Natural killer cell treated with Interleukin-12 subunit alpha and Interleukin-12 subunit beta and Interleukin-15 and Interleukin-18, amount 100 ng/mL, for 72 hours (primary cell): ENCODE measurements at places on chromosomes 4 and X. TPM values are rescaled to one million over a fixed set of nuclear protein-coding genes. Genes with fewer than 3 reads are reported as not detected.

- H3K4me1 ChIP-seq: peaks cover 56% of the 10 kb centered on the region
- H3K4me3 ChIP-seq: no peak overlapping the region
- peaks cover 5% of the 10 kb centered on the region for H3K27me3 ChIP-seq
Observed at GRCh38 chr4:10951306-10951705, 266.7 kb upstream of the CLNK start.

GRCh38 chr4:40976343-40976742 is 226.6 kb downstream of the NSUN7 start:
- H3K4me3 ChIP-seq: no peak overlapping the region
- no peak for DNase-seq
- H3K27ac ChIP-seq: no peak overlapping the region
- no peaks in the 10 kb centered on the region for H3K27me3 ChIP-seq

- no peaks in the 10 kb centered on the region for H3K4me1 ChIP-seq
- no peak for DNase-seq
- no peaks in the 10 kb centered on the region for H3K27me3 ChIP-seq
- H3K36me3 ChIP-seq: no peaks in the 10 kb centered on the region
- no peak overlapping the region for H3K4me3 ChIP-seq
Observed at GRCh38 chrX:3230496-3230895, 116.0 kb downstream of the MXRA5 start.

- DNase-seq: no peak
- no peaks in the 10 kb centered on the region for H3K4me1 ChIP-seq
- H3K4me3 ChIP-seq: no peak overlapping the region
- no peak overlapping the region for H3K27ac ChIP-seq
- peaks cover 12% of the 10 kb centered on the region for H3K27me3 ChIP-seq
- no peaks in the 10 kb centered on the region for H3K36me3 ChIP-seq
Observed at GRCh38 chr4:153265306-153266047, 61.2 kb downstream of the TRIM2 start.

- DNase-seq: no peak
- H3K27ac ChIP-seq: no peak overlapping the region
- H3K4me3 ChIP-seq: no peak overlapping the region
- no peaks in the 10 kb centered on the region for H3K27me3 ChIP-seq
- H3K4me1 ChIP-seq: peaks cover 29% of the 10 kb centered on the region
- peaks cover 9% of the 10 kb centered on the region for H3K36me3 ChIP-seq
Observed at GRCh38 chr4:56914336-56914735, 6.6 kb downstream of the REST start.

GRCh38 chr4:126136922-126137781 is 822.4 kb downstream of the FAT4 start:
- no peak for DNase-seq
- no peaks in the 10 kb centered on the region for H3K36me3 ChIP-seq
- no peak overlapping the region for H3K4me3 ChIP-seq
- H3K27me3 ChIP-seq: no peaks in the 10 kb centered on the region
- H3K27ac ChIP-seq: no peak overlapping the region
- no peaks in the 10 kb centered on the region for H3K4me1 ChIP-seq

GRCh38 chr4:124104628-124105027 is 607.9 kb downstream of the ANKRD50 start:
- H3K27ac ChIP-seq: no peak overlapping the region
- no peaks in the 10 kb centered on the region for H3K4me1 ChIP-seq
- DNase-seq: no peak
- no peak overlapping the region for H3K4me3 ChIP-seq

GRCh38 chr4:113584407-113585150 is 177.0 kb downstream of the CAMK2D start:
- peaks cover 22% of the 10 kb centered on the region for H3K4me1 ChIP-seq
- no peak for DNase-seq
- peaks cover 11% of the 10 kb centered on the region for H3K36me3 ChIP-seq

DNA sequence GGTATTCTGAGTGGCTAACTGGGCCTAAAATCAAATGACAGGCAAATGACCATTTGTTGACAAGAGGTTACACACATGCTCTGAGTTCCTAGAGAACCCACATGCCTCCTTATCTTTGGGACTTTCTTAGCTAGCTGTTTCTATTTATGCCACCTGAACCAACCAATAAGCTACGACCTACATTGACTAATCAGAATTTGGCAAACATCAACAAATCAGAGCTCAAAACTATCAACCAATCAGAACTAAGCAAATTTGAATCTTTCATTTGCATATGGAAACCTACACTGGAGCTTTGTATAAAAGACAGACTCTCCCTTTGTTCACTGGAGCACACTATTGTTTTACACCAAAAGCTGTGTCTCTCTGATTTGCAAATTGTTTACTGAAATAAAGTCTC is 192.0 kb downstream of the CXXC4 start:
- no peak overlapping the region for H3K27ac ChIP-seq
- DNase-seq: no peak
- H3K4me3 ChIP-seq: no peak overlapping the region

DNA sequence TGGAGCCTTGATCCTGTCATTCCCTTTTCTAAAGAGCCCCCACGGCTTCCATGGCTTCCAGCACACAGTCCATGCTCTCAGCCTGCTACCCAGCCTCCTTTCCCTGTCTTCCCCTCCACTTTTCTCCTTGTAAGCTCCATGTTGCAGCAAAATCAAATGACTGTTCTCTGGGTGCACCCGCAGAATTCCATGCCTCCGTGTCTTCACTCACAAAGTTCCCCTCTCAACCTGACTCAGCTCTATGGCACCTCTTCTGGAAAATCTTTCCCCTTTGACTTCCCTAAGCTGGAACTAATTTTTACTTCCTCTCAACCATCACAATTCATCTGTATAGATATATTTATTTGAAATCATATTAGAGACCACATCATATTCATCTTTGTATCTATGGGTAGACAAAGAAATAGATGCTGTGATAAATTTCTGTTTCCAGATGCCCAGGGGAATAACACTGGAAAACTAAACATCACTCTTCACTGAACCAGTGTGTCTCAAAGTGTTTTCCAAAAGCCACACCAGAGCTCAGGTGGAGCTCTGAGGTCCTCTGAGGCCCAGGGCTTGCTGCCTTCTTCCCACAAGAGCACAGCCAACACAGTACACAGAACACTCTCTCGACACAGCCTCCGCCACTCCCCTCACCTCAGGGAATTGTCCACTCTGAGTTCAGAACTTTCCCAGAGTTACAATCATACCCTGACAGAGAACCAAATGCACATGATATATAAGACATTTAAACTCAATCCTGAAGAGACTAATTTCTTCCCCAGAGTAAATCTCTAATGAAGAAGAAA is 3.3 kb downstream of the SETD7 start:
- no peak overlapping the region for H3K4me3 ChIP-seq
- no peaks in the 10 kb centered on the region for H3K36me3 ChIP-seq
- peaks cover 22% of the 10 kb centered on the region for H3K4me1 ChIP-seq
- peaks cover 20% of the 10 kb centered on the region for H3K27me3 ChIP-seq
- no peak for DNase-seq

- H3K27me3 ChIP-seq: peaks cover 4% of the 10 kb centered on the region
- H3K4me1 ChIP-seq: no peaks in the 10 kb centered on the region
- H3K4me3 ChIP-seq: no peak overlapping the region
- no peaks in the 10 kb centered on the region for H3K36me3 ChIP-seq
- DNase-seq: no peak
Observed at GRCh38 chrX:151984328-151984727, 9.9 kb upstream of the GABRE start.

- H3K27ac ChIP-seq: no peak overlapping the region
- no peak overlapping the region for H3K4me3 ChIP-seq
- H3K27me3 ChIP-seq: no peaks in the 10 kb centered on the region
- no peak for DNase-seq
- H3K4me1 ChIP-seq: no peaks in the 10 kb centered on the region
- peaks cover 5% of the 10 kb centered on the region for H3K36me3 ChIP-seq
Observed at GRCh38 chr4:39514888-39515401, 12.3 kb downstream of the UGDH start.

- DNase-seq: no peak
- H3K27ac ChIP-seq: no peak overlapping the region
- peaks cover 6% of the 10 kb centered on the region for H3K36me3 ChIP-seq
- no peaks in the 10 kb centered on the region for H3K27me3 ChIP-seq
Observed at GRCh38 chr4:137768881-137769280, 236.6 kb upstream of the PCDH18 start.

DNA sequence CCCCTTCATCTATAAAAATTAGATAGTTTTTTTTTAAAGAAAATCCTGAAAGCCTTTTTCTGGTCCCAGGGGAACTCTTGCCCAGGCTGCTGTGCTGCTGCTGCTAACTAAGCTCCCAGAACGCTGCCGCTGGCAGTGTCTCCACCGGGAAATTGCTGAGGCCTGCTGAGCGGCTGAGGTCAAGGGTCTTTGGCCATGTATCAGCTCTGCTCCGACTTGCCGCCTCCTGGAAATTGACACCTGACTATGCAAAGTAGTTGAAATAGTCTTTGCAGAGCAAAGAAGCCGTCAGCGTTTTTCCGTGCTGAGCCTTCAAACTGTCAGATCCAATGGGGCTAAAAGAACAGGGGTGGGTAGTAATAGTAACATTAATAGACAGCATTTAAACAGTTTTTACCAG is 839 bp downstream of the QDPR start:
- H3K4me3 ChIP-seq: peak overlapping the region; percentile 93
- DNase-seq: no peak
- peak overlapping the region; percentile 63 for H3K27ac ChIP-seq
- H3K4me1 ChIP-seq: peaks cover 16% of the 10 kb centered on the region
- no peaks in the 10 kb centered on the region for H3K36me3 ChIP-seq

GRCh38 chrX:9456250-9457074 is 8.4 kb upstream of the TBL1X start:
- peaks cover 2% of the 10 kb centered on the region for H3K27me3 ChIP-seq
- peaks cover 30% of the 10 kb centered on the region for H3K4me1 ChIP-seq
- peak overlapping the region; percentile 49 for H3K4me3 ChIP-seq
- peak; percentile 72 for DNase-seq
- peak overlapping the region; percentile 89 for H3K27ac ChIP-seq
- H3K36me3 ChIP-seq: no peaks in the 10 kb centered on the region

DNA sequence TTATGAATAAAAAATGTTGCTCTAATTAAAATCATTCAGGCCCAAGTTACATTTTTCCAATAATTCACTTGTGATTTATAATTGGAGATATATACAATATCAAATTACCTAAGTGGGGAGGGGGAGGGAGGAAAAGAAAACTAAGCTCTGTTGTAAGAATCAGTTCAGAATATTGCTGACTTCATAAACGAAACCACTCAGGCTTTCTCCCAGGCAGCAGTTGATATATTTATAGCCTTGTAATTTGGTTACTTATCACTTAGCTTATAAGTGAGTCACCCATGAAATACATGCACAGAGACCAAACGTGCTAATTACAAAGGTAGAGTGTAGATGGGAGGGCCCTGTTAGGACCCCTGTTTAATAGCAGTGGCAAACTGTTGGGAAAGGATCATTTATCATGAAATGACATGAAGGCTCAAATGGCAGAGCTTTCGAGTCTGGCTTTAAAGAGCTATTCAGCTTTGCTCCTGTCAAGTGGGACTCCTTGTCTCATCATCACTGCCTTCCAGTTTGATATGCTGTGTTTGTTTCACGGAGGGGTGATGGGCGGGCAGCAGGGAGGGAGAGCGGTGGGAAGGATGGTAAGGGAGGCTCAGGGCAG is 105.6 kb upstream of the PGRMC2 start:
- H3K4me1 ChIP-seq: no peaks in the 10 kb centered on the region
- no peak overlapping the region for H3K27ac ChIP-seq
- H3K36me3 ChIP-seq: no peaks in the 10 kb centered on the region
- H3K4me3 ChIP-seq: no peak overlapping the region

DNA sequence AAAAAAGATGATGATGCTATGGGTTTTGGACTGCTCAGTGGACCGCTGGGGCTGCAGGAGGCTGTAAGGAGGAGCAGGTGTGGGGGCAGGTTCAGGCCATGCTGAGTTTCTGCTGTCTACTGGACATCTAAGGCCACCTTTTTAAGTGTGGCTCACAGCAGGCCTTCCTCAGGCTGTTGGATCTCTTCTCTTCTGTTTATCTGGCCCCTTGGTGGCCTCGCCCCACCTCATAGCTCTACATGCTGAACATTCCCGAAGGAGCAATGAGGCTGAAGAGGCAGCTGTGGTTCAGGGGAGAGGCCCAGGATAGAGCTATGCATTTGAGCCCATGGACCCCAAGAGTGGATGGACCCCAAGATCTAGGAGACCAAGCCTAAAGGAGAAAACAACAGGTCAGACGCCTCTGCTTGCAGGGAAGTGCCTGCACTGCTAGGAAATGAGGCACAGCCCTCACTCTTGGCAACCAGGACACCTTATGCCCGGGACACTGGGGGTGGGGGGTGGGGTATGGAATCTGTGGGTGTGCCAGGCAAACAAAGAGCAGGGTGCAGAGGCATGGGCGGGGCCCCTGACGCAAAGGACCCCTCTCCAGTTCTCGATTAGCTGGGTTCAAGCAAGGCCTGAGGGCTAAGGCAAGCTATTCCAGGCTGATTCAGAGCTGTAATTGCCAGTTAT is 168.9 kb downstream of the BCOR start:
- H3K36me3 ChIP-seq: no peaks in the 10 kb centered on the region
- DNase-seq: no peak
- H3K27me3 ChIP-seq: no peaks in the 10 kb centered on the region
- no peak overlapping the region for H3K4me3 ChIP-seq
- no peak overlapping the region for H3K27ac ChIP-seq

DNA sequence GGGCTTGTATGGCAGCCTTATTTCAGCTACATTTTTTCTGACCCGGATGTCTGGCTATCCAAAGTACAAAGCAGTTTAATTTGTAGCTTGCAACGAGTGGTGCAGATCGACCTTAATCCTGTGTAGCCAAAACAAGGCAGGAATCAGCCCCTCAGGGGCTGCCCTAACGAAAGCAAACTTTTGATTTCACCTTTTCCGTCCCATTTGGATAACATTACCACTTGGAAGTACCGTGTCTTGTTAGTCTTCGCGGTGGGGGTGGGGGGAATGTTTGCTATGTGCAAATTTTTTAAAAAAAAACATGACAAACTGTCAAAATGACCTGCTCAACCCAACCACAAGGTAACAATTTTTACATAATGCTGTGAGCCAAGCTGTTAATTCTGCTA is 766 bp upstream of the DNAJB14 start:
- no peaks in the 10 kb centered on the region for H3K27me3 ChIP-seq
- DNase-seq: no peak
- no peak overlapping the region for H3K4me3 ChIP-seq
- peaks cover 25% of the 10 kb centered on the region for H3K36me3 ChIP-seq

GRCh38 chrX:153551135-153551534 is 33.7 kb downstream of the ATP2B3 start:
- H3K36me3 ChIP-seq: no peaks in the 10 kb centered on the region
- peaks cover 17% of the 10 kb centered on the region for H3K27me3 ChIP-seq
- no peak overlapping the region for H3K4me3 ChIP-seq
- H3K27ac ChIP-seq: no peak overlapping the region

- no peak for DNase-seq
- no peaks in the 10 kb centered on the region for H3K36me3 ChIP-seq
- H3K27me3 ChIP-seq: peaks cover 9% of the 10 kb centered on the region
- H3K4me1 ChIP-seq: no peaks in the 10 kb centered on the region
Observed at GRCh38 chr4:40350627-40351227, 15.6 kb downstream of the CHRNA9 start.

SEPTIN11 gene
- total RNA-seq: 88.9 TPM

SPOCK3 gene
- total RNA-seq: not detected

TEC gene
- 3.1 TPM for total RNA-seq

EMCN gene
- not detected for total RNA-seq

DCHS2 gene
- not detected for total RNA-seq

ZNF185 gene
- total RNA-seq: 1.5 TPM

RAB41 gene
- total RNA-seq: not detected

VCX3A gene
- not detected for total RNA-seq

LRIT3 gene
- total RNA-seq: 0.07 TPM

NDNF gene
- not detected for total RNA-seq

PCDH10 gene
- not detected for total RNA-seq

RAB40AL gene
- total RNA-seq: 1.3 TPM
